ENCODE measurements at places on chromosomes 2 and 18.

DNA sequence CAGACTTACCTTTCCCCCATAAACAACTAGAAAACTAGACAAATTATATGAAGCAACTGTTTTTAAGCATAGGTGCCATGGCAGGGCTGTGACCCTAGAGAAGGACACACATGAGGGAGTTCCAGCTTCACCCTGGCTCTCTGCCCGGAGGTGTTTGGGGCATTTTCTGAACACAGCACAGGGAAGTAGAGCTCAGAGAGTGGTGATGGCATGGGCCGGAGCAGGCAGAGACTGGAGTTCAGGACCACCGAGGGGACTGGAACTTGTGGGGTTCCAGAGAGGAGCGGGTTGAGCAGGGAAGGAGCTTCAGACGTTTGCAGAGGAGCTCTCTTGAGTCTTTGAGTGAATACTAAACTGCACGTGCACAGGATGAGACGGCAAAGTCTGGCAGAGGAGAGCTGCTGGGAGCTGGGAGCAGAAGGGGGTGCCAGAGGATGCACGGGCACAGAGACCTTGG, 26.5 kb upstream of the KLF11 start:
- no peak for DNase-seq

DNA sequence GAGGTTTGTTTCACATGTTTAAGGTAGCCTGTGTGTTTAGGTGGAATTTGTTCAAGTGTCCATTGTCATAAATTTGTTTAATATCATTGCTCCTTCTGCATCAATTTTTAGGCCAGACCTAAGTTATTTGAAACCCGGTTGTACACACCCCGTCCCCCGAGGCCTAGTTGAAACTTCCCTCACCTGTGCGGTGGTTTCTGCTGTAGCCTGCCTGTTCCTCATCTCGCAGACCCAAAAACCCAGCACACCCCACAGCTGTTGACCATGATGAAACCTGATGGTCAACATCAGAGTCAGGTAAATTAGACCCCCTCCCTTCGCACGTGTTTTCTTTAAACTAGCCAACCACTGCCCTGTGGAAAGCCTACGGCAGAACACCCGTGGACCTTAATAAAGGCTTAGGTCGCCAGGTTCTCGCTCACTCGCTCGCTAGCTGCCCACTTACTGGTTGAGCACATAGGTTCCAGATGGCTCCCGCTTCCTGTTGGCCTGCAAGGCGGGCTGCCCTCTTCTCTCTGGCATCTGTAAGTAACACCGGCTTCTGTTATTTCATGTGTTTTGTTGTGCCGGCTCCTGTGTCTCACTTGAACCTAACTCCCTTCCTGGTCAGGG, 64.4 kb downstream of the EML6 start:
- DNase-seq: no peak

GRCh38 chr2:80057956-80058355, 246.6 kb downstream of the LRRTM1 start:
- no peak for DNase-seq

- DNase-seq: peak; percentile 83
Measured at GRCh38 chr2:112084689-112085374, 29.8 kb downstream of the TMEM87B start.

DNA sequence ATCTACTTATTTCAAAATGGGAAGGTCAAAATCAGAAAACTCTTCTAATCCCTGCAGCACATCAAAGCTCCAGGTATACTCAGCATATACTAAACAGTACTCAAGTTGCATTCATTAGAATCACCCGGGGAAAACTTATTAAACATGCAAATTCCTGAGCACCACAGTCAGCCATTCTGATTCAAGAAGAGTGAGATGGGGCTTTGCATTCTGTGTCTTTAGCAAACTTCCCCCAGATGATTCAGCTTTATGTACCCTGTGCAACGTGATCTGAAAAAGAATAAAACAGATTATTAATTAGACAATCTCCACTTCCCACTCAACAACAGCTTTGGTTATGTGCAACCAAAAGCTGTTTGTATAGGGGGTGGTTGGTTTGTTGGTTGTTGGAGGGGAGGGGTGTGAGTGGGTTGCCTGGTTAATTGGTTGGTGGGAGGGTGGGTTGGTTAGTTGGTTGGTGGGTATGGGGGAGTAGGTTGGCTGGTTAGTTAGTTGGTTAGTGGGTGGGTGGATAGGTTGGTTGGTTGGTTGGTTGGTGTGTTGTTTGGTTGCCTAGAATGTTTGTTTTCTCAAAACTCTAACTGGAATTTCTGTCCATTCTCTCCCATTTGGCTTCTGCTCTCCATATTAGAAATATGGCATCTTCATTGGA, 112.5 kb upstream of the AGAP1 start:
- DNase-seq: no peak

DNA sequence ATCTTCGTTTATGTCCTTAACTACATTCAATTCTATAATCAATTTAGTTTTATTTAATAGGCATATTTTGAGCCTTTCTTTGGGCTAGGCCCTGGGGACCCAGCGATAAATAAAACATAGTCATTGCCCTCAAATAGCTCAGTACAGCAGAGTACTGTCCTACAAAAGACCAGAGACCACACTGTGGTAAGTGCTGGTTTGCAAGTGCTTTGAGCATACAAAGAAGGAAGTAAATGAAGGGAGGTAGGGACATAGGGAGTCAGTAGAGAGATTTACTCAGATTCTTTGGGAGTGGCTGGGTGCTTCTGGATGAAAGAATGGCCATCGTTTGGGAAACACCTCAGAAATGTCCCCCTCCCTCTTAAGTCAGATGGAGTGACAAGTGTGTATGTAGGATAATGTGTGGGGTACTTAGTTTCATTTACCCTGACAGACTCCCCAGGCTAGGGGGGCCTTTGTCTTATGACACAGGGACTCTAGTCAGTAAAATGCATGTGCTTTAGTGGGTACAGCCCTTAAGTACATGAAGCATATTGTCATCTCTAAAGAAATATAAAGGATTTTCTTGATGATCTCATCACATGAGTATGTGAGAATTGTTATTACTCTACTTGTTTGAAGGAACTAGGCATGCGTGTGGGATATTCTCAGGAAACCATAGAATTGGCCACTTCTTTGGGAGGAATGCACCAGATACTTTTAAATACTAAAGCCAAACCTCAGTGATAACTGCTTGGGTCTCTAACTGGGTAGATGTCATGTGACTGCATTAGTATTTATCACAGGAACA, 35.1 kb downstream of the MAPRE2 start:
- peak; percentile 78 for DNase-seq

GRCh38 chr18:37425222-37425621, 140.4 kb downstream of the CELF4 start:
- DNase-seq: no peak

DNA sequence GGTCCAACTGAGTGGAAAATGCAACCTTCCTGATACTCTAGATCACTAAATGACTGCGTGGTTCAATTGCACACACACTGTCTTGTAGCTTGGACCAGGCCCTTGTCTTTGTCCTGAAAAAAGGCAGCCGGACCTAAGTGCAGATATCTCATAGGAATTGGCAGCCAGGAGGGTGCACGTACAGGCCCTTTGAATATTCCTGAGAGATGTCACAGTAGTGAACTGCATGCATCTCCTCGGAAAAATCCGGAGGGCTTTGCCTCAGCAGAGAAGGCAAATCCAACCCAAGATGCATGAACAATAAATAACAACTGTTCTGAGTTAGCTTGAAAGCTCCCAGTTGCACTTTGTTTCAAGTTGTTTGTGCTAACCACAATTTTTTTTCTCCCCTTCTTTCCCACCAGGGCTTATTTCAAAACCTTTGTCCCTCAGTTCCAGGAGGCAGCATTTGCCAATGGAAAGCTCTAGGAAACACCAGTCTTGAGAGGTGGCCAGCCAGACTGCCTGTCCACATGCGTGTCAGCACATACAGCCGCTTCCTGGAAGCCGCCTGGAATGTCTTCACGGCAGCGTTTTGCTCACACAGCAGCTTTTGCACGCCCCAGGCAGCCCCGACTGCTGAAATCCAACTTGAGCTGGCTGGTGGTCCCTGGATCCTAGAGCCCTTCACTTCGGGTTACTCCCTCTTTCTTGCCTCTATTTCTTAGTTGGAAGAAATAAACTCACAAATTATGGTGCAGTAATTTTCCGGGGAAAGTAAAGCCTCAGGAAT, 54.4 kb upstream of the FOSL2 start:
- peak; percentile 70 for DNase-seq

- DNase-seq: peak; percentile 93
Measured at GRCh38 chr18:5068851-5069250, 128.2 kb downstream of the AKAIN1 start.

Measured in foreskin melanocyte (primary cell).